NCI-H1436 (cell line): ENCODE measurements at places on chromosomes 7 and 10.
A peak's percentile ranks its signal among the peaks of the same experiment; 100 is the strongest.

GRCh38 chr7:55048221-55048859 lies 29.5 kb downstream of the EGFR start:
- peak; percentile 22 for DNase-seq

DNA sequence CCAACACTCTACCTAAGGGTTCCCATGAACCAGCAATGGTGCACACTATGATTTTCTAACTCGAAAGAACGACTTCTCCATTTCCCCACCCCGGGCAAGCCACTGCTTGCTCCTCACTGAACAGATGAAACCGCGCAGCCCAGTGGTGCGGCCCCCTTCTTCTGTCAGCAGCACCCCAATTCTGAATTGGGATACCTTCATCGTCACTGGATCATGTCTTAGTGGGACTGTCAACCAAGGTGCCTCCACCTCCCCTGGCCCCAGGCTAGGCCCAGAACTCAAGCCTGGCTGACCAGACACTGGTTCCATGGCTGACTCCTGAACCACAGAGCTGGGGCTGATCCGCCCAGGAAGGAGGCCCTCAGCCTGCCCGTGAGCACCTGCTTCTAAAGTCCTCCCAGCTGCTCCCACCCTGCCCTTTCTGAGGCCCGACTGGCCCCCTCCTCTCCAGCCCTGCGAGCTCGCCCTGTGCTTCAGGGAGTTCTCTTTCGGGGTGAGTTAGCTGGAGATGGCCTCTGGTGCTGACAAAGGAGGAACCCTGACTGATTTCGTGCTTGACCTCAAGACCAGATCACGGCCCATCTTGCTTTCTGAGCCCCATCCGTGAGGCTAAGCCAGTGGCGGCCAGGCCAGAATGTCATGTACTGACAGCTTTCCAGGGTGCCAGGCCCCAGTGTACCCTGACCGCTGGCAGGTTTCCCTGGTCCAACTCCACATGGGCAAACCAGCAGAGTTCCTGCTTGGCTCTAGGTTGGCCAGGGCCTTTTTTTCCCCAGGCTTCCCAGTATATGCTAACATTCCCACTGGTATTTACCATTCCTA lies 44.5 kb downstream of the FAM53B start:
- no peak for DNase-seq

GRCh38 chr10:84238909-84239308 lies 2.4 kb downstream of the LRIT1 start:
- no peak for DNase-seq

GRCh38 chr10:72243822-72244437 lies 27.9 kb upstream of the ASCC1 start:
- no peak for DNase-seq

DNA sequence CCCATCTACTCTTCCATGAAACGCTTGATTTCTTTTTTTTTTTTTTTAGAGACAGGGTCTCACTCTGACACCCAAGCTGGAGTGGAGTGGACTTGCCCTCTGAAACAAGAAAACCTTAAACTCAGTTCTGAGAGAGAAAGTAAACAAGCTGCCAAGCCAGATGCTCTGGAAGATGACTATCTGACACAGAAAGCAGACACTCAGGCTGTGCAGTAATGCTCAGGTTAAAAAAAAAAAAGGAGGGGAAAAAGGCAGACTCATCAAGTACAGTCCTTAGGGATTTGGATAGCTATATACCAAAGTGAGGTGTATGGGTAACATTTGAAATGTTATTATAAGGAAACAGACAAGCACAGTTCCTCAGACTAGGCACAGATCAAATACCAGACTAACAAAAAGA lies 80.5 kb downstream of the IDE start:
- no peak for DNase-seq

DNA sequence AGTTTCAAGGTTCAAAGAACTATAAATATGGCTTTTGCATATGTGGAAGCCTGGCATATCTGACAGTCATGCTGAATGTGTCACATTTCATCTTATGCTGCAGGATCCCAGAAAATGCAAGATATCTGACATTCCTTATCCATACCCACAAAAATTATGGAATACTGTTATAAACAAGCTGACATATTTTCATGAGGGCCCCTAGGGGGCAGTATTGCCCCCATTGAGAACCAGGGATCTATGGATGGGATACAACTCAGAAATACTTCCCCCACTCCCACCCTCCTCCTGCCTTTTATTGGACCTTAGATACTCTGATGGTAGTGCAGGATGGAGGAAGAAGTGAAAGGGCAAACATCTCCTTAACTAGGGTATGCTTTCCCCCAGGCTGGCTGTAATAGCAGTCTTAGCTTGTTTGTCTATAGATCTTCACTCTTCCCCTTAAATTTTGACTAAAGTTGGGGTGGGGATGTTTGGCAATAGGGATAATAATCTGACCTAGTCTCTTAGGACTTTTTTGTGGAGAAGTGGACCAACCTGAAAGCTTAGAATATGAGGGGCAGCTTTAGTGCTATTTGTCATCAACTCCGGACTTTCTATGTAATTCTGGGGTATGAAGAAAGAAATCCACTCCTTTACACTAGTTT lies 3.5 kb upstream of the GNGT1 start:
- DNase-seq = no peak

GRCh38 chr10:48574817-48575380 lies 30.0 kb downstream of the ARHGAP22 start:
- no peak for DNase-seq

DNA sequence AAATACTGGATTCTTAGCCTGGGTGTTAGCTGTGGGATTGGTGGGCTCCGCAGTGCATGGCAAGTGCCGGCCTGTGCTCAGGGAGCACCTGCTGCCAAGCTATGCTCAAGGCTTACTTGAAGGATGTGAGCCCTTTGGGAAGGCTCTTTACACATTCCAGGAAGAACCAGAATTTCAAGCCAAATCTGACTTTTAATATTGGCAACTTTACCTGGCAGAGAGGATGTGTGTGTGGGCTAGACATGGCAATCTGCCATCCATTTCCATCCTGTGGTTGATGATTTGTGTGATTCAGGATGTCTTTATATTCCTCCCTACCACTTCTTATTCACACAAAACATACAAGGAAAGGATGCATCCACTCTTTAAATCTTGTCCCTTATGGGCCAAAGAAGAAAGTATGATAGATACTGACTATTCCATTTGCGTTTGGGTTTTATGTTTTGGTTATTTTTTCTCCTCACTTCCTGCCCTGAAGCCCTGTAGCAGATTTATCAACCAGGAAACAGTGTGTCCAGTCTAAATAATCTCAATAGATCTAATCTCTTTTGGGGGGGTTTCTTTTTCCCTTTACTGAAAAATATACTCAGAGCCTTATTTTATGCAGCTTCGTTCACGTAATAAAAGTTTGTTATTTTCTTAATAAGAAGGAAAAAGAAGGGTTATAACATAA lies 247.1 kb downstream of the COBL start:
- no peak for DNase-seq

- DNase-seq = no peak
Observed at GRCh38 chr10:129896136-129896859, 67.8 kb downstream of the EBF3 start.

DNA sequence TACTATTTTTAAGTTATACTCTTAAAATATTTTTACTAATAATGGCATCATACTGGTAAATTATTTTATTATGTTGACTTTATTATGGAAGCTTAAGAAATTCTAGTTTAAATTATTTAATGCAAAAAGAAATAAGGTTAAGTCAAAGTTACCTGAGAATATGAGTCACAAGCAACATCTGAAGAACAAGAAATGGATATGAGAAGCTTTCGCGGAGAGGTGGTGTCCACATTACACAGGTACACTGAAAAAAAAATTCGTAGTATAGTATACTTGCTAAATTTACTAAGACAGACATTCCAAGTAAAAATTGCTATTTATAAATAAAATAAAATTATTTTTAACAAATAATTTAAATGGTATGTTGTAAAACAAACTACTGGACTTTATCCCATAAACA lies 143.8 kb downstream of the AVL9 start:
- no peak for DNase-seq

- DNase-seq = no peak
Observed at GRCh38 chr10:116686632-116687031, 55.7 kb downstream of the HSPA12A start.

- no peak for DNase-seq
Observed at GRCh38 chr7:41916450-41916927, 213.6 kb upstream of the INHBA start.

DNA sequence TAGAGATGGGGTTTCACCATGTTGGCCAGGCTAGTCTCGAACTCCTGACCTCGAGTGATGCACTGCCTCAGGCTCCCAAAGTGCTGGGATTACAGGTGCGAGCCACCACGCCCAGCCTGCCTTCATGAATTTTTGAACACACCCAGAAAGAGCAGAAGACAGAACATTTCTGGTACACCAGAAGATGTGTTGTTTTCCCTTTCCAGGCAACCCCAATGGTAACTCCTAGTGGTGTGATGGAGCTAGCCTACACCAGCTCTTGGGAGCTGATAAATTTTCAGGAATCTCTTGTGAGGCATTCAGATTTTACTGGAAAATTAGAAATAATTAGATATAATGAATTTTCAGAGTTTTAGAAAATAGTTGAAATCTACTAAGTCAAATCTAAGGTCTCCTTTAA lies 904 bp upstream of the CCDC7 start:
- no peak for DNase-seq

DNA sequence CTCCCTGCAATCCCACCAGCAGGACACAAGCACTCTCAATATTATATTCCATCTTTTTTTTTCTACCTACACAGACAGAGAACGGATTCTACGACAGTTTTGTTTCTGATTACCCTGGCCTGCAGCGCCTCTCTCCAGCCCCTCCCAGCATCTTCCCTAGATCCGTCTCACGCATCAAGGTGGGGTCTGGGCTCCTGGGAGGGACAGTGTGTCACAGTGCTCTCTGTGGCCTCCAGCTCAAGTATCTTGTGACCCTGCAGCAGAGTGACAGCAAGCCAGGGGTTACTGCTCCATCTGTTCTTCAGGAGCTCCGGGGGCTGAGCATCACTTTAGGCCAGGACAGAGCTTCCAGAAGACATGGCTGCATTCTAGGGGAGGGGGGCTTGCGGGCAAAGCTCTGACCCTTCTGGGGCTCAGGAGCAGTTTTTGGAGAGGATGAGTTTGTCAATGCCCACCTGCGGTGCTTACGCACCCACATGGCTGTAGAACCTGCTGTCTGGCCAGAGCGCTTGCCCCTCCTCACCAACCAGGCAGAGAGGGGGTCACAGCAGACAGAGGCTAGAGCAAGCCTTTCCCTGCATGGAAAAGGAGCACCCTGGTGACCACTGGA lies 22.6 kb downstream of the MYO1G start:
- no peak for DNase-seq

- DNase-seq = peak; percentile 5
Observed at GRCh38 chr10:50740293-50740648, 535 bp downstream of the ASAH2B start.

DNA sequence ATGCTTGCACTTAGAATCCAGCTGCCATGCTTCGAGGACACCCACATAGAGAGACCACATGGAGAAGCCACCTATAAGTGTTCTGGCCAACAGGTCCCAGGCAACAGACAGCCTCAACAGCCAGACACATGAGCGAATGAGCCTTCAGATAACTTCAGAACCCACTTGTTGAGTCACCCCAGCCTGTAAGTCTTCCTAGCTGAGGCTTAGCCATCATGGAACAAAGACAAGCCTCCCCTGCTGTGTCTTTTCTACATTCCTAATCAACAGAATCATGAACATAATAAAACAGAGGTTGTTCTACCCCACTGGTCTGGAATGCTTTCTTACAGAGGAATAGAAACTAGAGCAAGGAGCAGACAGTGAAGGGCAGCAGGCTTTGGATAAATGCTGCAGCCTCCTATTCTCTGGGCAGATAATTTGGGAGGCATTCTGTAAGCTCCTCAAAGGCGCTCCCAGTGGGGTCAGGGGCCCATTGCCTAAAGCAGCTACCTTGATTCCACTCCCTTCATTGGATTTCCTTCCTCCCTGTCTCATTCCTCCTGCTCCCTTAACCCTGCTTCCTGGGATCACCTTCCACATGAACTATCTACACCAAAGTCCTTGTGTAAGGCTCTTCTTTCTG lies 4.6 kb downstream of the TLL2 start:
- DNase-seq = no peak

DNA sequence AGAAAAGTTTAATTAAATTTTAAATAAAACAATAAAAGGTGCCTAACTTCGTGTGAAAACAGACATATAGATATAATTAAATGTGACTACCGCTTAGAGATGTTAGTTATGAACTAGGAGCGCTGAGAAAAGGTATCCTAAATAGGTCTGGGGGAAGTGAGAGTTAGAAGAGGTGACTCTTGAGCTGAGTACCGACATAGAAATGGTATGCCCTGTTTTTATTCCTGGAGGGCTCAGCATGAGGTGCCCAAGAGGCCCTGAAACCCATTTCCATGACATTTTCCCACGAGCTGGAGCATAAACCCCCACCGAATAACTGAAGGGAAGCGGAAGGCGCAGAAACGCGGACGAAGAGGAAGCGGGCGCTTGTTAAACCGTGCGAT lies 433 bp upstream of the STARD3NL start:
- DNase-seq = no peak

GRCh38 chr7:98133181-98133580 lies 26.5 kb downstream of the LMTK2 start:
- DNase-seq = no peak

DNA sequence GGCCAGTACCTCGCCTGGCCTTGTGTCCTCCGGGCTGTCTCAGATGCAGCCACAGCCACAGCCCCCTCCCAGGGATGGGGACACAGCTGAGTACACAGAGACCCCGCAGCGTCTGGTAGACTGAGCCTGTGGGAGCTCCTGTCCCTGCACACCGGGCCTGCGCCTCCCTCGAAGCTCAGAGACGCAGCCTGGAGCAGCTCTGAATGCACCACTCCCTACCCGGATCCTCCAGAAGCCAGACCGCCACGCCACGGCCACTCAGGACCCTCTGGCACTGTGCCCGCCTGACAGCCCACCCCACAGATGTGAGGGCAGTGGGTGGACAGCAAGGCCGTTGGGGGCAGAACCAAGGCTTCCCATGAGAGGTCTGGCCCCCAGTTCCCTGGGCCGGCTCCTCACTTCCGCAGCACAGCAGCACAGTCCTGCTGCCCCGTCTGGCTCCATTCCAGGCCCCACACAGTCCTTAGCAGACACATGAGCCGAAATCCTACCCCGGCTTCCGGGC lies 40.8 kb downstream of the PAPOLB start:
- DNase-seq = no peak

DNA sequence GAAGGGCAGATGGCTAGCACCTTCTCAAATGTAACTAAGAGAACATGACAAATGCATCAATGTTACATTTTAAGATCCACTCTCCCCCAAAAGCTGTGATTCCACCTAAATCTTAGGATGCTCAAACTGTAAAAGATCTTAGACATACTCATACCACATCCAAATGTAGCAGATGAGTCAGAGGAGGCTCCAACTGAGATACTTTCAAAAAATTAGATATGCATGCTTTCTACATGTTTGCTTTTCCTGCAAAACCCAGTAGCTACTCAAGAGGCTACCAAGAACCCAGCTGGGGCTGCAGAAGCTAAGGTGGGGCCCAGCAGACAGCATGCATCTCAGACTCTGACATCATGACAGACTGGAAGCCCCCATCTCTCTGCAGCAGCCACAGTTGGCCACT lies 31.4 kb upstream of the FRMD4A start:
- DNase-seq = no peak

- DNase-seq = peak; percentile 3
Observed at GRCh38 chr10:5840314-5841307, 27.4 kb upstream of the GDI2 start.
